Ovary (tissue), 10 donors: ENCODE measurements at places on chromosomes 1 and 21. TPM values are rescaled to one million over a fixed set of nuclear protein-coding genes. Genes with fewer than 3 reads are reported as not detected.
A peak's percentile ranks its signal among the peaks of the same experiment; 100 is the strongest.

- DNase-seq, result no peak
These were observed 407.8 kb upstream of the DAB1 start for GRCh38 chr1:57831624-57832023.

The S100B gene
- 8.5 TPM for polyA plus RNA-seq

The IRF6 gene
- 2.5 TPM for polyA plus RNA-seq

The ZNF648 gene
- 0.13 TPM for polyA plus RNA-seq

- peak; percentile 96 for DNase-seq
These were observed 2.6 kb downstream of the COL16A1 start for GRCh38 chr1:31701091-31701736.

- peak; percentile 31 for DNase-seq
These were observed 12.4 kb downstream of the TMCC2 start for GRCh38 chr1:205240118-205240517.

- DNase-seq, result no peak
These were observed 39.9 kb upstream of the AK4 start for GRCh38 chr1:65108025-65108642.

The CCDC17 gene
- polyA plus RNA-seq, result 1.4 TPM

GRCh38 chr1:117416546-117417125 is 49.4 kb downstream of the MAN1A2 start:
- DNase-seq, result no peak

DNA sequence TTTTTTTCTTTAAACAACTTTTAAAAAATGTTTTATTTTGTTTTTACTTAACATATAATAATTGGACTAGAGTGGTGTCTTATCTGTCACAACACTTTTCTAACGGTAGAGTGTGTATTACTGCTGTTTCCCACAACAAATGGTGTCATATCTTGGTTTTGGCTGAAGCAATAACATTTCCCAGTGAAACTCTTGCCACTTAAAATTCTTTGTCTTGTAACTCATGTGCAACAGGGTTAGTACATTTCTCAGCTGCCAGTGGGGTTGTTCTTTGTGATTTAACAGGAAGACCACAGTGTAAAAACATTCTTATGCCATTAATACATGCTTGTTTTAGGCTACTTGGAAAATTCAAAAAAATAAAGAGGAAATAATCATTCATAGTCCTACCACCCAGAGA is 43.5 kb downstream of the ALPL start:
- no peak for DNase-seq

The SPATA46 gene
- not detected for polyA plus RNA-seq

GRCh38 chr1:117638141-117638540 is 32.3 kb downstream of the TENT5C start:
- no peak for DNase-seq

The OR2T35 gene
- polyA plus RNA-seq, result not detected

- DNase-seq, result no peak
These were observed 18.7 kb upstream of the PTGFR start for GRCh38 chr1:78471890-78472620.

The PDIK1L gene
- 4.6 TPM for polyA plus RNA-seq

GRCh38 chr1:76782809-76783208 is 84.5 kb upstream of the ST6GALNAC5 start:
- no peak for DNase-seq

GRCh38 chr1:199551967-199552565 is 475.4 kb upstream of the NR5A2 start:
- no peak for DNase-seq

DNA sequence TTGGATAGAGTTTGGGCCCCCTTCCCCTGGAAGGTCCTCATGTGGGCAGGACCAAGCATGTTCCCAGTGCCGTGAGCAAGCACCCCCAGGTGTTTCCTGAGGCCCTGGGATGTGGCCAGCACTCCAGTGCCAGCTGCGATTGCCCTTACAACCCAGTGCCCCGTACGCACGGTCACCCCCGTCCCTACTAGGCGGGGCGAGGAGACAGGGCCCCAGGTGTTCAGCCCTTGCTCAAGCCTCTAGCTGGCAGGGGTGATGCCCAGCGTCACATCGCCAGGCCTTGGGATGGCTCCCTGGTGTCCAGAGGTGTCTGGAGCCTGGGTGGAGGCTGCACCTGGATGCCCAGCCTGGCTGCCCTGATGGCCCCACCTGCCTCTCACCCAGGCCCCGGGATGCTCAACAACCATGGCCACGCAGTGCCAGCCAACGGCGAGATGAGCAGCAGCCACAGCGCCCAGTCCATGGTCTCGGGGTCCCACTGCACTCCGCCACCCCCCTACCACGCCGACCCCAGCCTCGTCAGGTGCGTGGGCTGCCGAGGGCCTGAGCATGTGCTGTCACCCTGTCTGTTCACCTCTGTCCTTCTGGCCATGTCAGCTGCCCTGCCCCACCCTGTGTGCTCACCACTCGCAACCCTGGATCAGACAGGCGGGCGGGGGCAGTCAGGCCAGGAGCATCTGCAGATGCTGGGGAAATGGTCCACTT is 21.6 kb upstream of the CCDC27 start:
- DNase-seq, result no peak

The DNAJC28 gene
- 2.6 TPM for polyA plus RNA-seq

DNA sequence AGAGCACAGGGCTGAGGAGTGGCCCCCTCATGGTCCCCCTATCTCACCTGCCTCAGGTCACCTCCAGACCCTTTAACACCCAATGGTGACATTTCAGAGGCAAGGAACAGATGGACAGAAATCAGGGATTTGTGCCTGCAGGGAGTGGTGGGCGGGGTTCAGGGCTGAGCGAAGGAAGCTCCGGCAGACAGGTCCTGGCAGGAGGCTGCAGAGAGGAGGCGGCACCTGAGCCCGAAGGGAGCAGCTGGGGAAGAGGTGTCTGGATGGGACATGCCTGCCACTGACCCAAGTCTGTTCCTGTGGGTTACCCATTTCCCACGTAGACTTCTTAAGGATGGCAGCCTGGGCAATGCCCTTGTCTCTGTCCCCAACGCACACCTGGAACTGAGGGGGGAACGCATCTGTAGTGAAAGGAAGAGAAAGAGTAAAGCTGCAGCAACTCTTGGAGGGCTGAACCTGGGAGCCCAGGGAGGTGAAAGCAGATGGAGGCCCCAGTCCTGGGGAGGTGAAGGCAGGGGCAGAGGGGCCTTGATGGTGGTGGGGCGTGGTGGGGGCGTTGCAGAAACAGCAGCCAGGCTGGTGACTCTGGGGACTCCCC is 61.6 kb upstream of the ADARB1 start:
- DNase-seq, result no peak

The GLIS1 gene
- polyA plus RNA-seq, result not detected

DNA sequence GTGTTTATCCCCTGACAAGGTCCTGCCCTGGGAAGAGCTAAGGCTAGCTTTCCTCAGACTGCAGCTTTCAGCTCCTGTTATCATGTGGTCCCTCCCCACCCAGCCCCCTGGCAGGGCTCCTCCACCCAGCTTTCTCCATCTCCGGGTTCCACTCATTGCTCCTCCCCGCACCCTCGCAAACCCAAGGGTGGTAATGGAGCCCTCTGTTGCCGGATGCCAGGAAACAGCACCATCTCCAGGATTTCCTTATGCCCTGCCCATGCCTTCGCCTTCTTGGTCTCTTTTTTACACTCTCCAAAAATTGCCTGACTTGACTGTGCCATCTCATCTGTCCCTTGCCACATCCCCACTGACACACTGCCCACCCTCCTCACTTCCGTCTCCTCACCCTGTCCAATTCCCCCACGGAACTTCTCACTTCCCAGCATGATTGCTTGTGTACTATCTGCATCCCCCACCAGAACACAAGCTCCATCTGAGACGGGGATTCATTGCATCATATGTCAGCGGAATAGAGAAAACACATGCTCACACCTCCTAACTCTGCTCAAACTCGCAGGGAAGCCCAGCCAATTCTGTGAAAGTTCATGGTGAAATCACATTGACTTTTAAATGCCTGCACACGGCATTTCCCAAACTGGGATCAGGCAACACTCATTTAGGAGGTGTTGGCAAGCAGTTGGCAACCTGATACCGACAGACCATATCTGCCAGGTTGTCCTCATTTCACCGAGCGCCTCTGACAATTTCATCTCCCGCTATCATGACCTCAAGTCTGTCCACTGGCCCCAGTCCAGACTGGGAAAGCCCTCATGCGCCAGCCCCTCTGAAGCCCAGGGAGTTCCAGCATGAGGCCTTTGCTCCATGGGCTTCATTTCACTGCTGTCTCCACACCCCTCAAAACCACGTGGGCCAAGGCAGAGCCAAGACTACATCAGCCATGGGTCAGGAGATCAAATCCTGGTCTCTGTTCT is 201.1 kb downstream of the MATN1 start:
- DNase-seq, result no peak

The RGS13 gene
- 0.29 TPM for polyA plus RNA-seq
